Iris pigment epithelial cell (primary cell): ENCODE measurements at places on chromosomes 2 and 18.

- peak; percentile 41 for DNase-seq
These were observed 36.5 kb upstream of the CYTIP start for GRCh38 chr2:157480182-157480961.

DNA sequence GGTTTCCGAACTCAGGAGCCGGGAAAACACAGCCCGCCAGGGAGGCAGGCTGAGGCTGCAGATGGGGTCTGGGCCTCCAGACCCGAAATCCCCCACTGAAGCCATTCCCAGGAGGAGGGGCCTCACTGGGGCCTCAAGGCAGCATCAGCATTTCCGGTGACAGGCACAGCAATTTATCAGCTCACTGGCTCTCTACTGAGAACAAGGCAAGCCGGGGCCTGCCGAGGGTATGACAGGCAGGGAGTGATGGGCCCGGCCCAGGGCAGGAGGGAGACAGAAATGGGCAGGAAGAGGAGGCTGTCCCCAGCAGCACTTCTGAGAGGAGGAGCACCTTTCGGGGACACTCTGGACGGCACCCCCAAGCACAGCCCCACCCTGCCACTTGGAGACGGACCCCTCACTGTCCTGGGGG, 12.5 kb downstream of the SDC1 start:
- DNase-seq = peak; percentile 73

GRCh38 chr2:37300578-37300977, 24.1 kb downstream of the PRKD3 start:
- DNase-seq = peak; percentile 26

DNA sequence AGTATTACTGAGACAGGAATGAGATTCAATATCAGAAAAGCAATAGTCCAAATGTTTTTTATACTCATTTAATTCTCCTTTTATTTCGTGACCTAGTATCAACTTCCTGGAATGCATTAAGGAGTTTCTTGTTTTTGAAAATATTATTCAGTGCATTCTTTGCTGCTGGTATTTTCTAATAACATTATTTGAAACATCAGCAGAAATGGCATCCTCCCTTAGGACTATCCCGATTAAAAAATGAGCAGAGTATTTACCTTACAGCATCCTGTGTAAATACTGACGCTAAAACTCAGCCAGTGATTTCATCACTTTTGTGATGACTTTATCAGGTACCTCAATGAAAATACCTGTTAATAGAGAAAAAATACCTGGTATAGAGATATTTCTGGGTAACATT, 16.3 kb downstream of the COL4A3 start:
- DNase-seq = no peak

- no peak for DNase-seq
These were observed 334.7 kb upstream of the CELF4 start for GRCh38 chr18:37900326-37900725.

DNA sequence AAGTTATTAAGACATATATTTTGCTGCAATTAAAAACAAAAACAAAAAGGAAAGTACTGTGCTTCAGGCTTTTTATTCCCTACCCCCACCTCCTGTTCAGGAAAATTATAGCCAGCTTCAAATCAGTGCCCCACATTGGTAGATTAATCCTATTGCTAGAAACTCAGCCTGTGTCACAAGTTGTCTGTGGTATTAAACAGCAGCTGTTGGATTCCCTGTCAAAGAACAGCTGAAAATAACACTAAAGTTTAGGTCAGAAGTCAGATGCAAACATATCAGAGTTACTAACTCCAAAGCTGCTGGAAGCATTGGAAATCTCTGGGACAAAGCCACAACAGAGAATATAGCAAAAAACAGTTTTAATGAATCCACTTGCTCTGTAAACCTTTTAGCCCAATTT, 818 bp upstream of the CCDC141 start:
- no peak for DNase-seq

- no peak for DNase-seq
These were observed 49.9 kb upstream of the ASPRV1 start for GRCh38 chr2:70011335-70011734.

GRCh38 chr2:230541934-230542380, 126.0 kb downstream of the SP100 start:
- peak; percentile 75 for DNase-seq

DNA sequence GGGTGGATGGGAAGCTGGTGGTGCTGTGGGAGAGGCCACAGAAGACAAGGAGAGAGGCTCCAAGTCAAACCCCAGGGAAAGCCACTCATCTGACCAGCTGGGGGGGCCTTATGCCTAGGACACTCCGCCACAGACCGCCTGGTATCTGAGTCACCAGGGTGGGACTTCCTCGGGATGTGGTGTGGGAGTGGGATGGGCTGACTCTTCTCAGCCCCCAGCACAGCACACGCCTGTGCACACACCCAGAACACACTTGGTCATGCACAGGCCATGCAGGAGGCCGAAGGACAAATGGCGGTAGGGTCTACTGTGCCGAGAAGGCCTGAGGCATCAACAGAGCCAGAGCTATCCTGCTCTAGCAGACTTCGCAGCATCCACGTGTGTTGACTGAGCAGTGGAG, 136.4 kb downstream of the INHBB start:
- no peak for DNase-seq

DNA sequence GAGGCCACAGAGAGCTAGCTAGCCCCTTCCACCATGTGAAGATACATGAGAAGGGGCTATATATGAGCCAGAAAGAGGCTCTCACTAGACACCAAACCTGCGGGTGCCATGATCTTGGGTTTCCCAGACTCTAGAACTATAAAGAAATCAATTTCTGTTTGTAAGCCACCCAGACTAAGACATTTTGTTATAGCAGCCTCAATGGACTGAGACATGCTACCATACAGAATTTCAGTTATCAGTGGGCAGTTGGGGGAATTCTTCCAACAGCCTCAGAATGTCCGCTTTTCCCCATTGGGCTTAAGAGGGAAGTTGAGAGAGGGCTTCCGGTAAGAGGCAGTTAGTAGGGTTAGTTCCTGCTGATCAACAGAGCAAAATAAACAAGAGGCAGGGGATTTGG, 39.2 kb downstream of the TNP1 start:
- no peak for DNase-seq

- DNase-seq = peak; percentile 39
These were observed 50.7 kb upstream of the ARL5A start for GRCh38 chr2:151878655-151879563.

- DNase-seq = no peak
These were observed 73.3 kb upstream of the MCFD2 start for GRCh38 chr2:46988733-46989481.

- DNase-seq = no peak
These were observed 8.8 kb downstream of the SIGLEC15 start for GRCh38 chr18:45834306-45834705.

- DNase-seq = no peak
These were observed 3.6 kb upstream of the ST3GAL5 start for GRCh38 chr2:85892216-85892944.

DNA sequence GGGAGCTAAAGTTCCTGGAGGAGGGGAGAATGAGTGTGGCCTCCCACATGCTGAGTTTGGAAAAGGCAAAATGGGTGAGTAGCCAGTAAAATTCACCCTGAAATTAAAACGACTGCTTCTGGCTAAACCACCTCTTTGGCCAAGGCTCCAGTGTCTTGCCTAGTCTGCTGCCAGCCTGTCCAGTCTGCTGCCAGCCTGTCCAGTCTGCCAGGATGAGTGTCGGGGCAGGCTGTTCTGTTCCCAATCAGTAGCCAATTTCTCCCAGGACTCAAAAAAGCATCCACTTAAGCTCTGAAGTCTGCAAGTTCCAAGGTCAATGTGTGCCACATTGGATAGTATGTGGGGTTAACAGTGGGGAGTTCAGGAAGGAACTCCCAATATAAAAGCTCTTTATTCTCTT, 134.6 kb upstream of the KLHL29 start:
- no peak for DNase-seq

DNA sequence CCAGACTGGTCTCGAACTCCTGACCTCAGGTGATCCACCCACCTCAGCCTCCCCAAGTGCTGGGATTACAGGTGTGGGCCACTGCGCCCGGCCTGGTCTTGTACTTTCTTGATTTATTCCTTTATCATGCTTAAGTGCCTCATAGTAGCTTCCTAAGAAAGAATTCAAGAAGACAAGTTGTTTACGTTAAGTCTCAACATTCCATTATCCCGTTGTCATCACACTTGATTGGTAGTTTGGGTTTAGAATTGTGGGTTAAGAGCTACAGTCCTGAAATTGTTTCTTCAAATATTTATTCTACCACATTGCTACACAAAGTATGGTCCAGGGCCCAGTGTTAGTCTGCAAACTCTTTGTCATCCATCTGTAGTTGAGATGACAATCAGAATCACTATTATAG, 194.0 kb downstream of the VWC2L start:
- peak; percentile 86 for DNase-seq
